ENCODE measurements at places on chromosomes 16 and 17.

GRCh38 chr16:77868478-77868877 is 80.1 kb downstream of the VAT1L start:
- DNase-seq: no peak

DNA sequence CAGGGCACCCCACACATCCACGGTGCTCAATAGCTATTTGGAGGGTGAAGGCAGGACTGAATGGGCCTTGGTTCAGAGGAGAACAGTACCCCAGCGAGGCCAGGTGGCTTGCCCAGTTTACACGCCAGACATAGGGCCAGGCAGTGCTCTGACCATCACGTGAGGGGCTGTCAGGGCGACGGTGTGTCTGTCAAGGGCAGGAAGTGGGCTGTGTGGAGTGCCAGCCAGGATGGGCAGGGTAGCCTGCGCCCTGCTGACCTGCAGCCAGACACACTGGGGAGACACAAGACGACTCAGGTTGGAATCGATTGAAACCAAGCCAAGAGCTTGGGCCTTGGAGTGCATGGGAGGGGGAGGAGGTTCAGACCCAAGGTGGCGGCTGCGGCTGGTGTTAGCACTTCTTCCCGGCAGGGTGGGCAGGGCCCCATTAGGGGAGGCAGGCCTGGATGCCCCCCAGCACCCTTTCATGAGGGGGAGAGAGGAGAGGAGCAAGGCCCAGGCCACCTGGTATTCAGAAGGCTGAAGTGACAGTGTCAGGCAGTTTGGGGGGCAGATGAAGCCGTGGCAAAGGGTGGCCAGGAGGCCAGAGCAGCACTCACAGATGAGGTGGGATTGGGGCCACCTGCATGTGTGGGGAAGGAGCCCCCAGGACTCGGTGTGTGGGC is 68.2 kb downstream of the SREBF1 start:
- no peak for DNase-seq

GRCh38 chr17:78272914-78273258 is 41.5 kb downstream of the TMEM235 start:
- DNase-seq: no peak

DNA sequence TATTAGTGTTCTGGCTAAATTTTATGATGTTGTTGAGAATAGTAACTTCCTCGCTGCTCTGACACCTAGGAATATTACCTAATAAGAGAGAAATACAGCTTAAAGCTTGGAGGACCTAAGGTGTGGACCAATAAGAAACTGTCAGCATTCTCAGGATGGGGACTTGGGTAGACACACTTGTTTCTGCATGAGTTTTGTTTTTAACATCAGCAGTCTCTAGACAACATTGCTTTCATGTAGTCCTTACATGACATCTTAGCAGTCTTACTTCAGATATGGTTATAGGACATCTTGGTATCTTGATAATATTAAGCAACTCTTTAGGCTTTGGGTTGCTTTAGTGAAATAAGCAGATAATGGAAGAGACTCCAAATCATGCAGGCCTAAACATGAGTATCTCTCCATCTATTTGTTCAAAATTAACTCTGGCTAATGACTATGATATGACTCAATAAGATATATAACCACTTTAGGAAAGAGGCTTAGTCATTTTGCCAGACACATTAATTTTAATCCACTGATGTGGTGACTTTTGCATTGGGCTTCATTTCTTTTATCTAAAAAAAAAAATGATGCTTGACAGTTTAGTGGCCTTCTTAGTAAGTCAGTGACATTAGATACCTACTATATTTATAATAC is 84.5 kb downstream of the WNT3 start:
- no peak for DNase-seq

- DNase-seq: no peak
Measured at GRCh38 chr17:41547921-41548843, 20.1 kb upstream of the KRT19 start.

DNA sequence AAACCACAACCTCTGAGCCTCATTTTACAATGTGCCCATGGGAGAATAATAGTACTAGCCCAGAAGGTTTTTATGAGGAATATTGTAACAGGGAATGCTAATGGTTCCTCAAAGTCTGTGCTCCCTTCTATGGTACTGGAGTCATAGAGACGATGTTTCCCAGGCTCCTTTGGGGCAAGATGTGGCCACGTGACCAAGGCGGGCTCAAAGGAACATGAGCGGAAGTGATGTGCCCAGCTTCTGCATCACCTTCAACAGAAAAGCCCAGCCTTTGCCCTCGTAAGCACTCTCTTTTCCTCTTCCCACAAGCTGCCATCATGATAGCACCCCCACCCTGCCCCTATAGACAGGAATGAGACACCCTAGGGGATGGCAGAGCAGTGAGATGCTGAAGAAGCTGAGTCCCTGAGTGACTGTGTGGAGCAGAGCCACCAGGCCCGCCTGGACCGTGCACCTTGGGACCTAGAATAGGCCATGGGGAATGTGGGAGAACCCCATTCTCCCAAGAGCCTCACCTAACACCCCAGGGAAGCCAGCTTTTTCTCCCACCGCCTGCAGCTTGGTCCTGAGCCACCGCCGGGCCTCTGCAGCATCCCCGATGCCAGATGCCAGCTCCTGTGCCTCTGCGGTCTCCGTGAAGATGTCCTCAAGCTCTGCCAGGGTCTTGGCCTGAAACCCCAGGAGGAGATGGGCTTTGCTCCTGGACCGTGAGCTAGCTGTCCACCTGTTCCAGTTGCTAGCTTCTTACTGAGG is 22.2 kb upstream of the PIK3R6 start:
- no peak for DNase-seq

- no peak for DNase-seq
Measured at GRCh38 chr17:31269036-31269577, 27.9 kb downstream of the OMG start.
